ENCODE measurements at places on chromosomes 5 and 9.

DNA sequence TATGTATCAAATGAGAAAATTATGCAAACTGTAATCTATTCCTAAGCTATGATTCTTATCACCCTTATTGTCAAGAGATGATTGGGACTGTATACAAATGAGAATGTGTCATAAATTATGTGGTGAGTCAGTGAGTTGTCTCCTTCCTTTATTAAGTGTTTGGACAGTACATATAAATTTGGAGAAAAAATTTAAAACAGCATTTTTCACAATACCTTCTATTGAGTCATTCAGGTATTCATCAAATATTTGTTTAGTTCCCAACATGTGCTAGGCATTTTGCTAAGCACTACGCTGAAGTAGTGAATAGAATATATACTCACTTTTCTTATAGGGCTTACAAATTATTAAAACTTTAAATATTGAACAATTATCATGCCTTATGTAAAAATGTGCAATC is 36.3 kb upstream of the PTPRD start:
- DNase-seq, result no peak

DNA sequence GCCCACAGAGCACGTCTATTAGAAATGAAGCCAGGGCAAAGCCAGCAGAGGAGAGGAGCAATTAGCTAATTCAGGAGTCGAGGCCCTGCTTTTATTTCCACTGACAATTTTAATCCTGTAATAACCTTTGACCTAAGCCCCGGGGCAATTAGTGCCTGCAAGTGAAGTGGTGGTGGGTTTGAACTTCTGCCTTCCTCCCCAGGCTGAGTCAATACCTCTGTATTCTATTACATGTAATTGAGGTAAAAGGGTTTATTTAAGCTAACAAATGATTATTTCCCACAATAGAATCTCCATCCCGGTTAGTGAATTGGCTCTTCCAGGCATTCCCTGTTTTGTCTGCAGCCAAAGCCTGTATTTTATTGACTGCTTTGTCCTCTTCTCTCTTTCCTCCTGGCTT is 49.9 kb downstream of the FGF18 start:
- no peak for DNase-seq

DNA sequence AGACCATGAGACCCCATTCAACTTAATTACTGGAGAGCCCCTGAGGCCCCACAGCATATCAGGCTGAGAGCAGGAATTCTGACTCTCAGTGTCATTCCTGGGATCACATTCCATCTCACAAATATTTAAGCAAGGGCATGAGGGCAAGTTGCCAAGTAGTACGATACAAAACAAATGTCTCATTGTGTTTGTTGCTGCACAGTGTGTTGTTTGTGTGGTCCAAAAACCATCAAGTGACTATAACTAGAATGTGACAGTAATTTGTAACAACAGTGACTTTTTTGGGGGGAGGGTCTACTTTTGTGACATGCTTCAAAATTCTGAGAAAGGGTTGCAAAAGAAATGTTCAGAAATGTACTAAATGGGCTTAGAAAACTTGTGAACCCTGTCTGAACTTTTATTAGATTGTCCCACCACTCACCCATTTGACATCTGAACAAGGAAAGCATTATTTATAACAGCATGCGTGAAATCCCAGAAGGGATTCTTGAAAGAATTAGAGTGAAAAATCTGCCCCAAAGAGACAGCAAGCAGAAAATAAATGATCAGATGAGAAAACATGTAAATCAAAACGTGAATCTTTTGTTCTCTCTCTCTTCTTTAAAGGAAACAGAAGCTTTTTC is 347.0 kb downstream of the NTRK2 start:
- DNase-seq, result no peak

DNA sequence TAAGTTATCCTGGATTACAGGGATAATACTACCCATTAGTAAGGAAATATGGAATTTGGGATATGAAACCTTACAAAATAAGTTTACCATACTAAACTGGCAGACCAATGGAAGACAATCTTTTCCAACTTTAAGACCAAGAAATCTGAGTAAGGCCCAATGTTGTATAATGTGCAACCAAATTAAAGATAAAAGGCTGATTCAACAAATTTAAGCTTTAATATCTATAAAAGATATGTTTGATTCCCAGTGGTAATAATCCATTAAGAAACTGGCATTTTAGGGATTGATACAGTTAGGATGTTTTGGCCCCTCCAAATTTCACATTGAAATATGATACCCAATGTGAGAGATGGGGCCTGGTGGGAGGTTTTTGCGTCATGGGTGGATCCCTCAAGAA is 66.6 kb downstream of the DROSHA start:
- DNase-seq, result no peak

- no peak for DNase-seq
These were observed 108.6 kb downstream of the ACER2 start for GRCh38 chr9:19517202-19517942.

DNA sequence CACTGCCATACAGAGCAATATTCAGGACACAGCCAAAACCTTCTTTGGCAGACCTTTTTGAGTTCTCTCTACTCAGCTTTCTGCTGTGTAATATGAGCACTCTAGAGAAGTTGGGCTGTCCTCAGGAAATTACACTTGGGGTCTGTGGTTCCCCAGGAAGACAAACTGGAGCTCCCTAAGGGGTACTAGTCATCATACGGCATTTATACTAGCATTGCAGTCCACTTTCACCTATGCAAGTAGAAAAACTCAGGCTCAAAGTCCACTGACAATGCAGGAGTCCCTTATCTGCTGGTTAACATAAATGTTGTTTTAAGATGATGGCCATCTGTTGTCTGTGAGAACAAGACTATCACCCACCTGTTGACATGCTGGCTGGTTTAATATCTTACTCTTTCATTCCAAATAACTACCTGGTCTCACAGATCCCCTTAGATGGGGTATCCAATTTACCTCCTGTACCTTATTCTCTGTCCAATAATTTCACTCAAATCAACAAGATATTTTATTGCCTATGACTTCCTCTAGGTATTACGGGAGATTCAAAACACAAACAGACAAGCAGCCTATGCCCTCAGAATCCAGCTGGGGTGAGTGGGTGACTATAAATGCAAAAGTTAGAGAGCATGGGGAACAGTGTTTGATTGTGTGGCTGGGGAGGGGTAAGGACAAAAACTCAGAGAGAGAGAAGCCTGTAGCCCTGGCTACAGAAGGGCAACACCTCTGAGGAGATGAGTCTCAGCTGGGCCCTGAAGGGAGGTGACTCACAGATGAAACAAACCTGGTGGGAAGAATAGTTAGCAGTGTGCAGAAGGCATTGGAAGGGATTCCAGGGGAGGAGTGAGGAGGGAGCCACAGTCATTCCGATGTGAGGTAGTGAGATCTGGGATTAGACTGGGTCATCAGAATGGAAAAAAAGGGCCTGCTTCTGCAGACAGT is 10.2 kb downstream of the DOCK8 start:
- no peak for DNase-seq

GRCh38 chr5:128007939-128008338 is 75.6 kb upstream of the SLC12A2 start:
- DNase-seq, result no peak

DNA sequence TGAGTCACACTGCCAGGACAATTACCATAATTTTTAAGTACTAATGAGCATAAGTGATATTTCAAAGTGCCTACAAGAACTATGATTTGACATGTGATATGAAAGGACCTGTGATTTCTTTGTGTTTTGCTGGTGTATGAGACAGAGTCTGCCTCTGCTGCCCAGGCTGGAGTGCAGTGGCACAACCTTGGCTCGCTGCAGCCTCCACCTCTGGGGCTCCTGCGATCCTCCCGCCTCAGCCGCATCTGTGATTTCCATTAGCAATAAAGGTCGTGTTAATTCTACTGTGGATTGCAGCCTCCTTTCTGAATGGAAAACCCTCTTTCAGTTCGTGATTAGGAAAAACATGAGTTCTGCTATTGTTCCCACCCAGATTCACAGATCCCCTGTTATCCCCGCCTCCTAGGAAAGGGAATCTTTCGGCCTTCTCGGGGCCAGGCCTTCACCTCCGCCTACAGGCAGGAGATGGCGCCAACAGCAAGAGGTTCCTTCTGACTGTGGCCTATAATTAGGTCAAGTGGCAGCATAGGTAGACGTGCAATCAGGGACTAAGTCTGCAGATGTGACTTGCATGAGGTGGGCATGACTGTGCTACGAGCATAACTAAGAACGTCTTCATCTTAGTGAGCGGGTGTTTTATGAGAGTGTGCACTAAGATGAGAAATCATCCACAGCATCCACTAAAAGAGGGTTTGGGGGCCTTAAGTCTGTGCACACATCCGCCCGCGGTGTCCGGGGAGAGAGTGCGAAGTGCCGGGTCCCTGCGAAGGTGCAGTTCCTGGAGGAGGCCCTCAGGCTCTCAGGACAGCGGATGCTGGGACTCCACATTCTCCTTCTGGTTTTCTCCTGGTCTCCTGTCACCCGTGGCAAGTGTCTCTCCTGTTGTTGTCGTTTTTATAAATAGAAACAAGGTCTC is 23.1 kb downstream of the TRIM7 start:
- no peak for DNase-seq

DNA sequence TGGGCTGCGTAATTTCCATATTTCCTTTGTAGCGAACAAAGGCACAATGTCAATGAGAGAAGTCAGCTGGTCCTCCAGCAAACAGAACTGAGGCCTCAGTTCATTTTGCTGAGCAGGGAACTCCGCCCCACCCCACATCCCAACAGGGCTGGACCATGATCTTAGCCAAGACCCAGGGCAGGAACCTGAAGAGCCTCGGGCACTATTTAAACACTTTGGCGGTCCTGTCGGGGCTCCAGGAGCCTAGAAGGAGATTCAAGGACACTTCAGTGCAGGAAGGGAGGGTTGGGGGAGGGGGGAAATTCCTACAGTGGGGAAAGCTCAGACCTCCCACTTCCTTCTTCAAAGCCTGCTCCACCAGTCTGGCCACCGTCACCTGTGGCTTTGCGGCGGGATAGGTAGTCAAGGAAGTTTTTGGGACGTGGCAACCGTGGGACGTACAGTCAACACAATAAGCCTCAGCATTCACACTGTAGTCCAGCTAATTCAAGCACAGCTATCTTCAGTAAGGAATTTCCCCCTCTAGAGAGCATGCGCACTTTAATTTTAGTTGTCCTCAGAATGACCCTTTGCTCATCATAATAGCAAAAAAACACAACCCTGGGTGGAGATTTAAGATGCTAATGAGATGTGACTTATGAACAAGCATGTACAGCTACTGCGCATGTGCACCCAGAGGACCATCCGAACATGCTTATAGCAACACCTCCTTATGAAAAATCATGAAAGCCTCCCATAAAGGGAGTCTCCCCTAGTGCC is 30.9 kb downstream of the S1PR3 start:
- DNase-seq, result no peak

DNA sequence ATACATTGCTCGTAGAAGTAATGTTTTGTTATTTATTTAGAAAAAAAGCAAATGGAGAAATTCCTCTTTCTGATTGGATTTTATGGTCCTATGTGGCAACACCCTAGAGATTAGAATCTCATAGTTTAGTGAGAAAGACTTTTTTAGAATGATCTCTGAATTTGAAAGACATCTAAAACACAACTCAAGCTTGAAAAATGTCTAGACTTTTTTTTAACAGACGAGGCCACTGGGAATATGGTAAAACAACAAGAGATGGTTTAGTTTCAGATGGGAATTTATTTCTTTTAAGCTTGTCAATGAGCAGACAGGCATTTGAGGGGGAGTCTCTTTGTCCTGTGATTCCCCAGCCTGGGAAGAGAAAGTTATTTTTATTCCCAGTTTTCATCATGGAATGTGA is 122.1 kb downstream of the NTRK2 start:
- DNase-seq, result no peak

GRCh38 chr9:128611600-128612394 is 44.9 kb downstream of the DYNC2I2 start:
- DNase-seq, result no peak

DNA sequence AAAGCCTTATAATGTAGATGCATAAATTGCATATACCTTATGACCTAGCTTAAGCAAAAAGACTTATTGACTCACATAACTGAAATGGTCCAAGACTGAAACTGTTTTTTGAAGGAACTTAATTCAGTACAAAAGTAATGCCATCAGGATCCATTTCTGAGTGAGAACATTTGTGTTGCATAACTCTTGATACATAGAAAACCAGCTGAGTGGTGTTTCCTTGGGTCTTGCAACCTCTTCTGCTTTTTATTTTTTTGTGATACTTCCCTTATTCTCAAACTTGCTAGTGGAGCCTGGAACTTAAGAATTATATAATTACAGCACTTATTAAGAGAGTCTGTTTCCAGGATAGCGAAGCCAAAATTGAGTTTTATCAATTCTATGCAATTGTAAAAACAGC is 272.0 kb downstream of the MAN2A1 start:
- no peak for DNase-seq

DNA sequence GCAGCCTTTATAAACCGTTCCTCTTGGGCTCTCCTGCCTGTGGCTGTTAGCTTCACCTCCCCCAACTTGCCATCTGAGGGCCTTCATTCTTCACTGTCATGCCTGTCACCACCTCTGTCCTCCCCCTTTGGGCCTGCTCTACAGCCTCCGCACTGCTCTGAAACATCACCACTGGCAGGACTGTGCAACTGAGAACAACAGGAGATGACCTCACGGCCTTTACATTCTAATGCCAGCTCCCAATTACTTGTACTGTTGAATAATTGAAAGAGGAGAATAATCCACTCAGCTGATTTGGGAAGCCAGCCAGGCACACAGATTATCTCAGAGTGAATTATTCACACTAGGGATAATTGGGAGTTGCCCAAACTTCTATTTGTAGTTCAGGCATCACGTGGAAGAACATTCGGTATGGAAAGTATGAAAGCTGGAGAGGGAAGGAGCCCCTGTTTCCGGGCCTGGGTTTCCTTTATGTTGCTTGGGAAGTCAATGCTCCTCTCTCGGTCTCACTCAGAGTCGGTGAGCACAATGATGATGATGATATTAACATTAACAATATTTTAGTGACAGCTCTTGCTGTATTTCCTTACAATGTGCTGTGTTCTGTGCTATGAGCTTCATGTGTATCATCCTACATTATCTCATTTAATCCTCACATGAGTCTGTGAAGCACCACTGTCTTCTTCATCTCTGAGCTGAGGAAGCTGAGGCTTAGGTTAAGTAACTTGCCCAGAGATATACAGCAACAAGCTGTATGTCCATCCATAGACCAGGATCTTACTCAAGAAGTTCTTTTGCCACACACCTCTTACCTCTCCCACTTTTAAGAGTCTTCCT is 99.3 kb upstream of the LRRTM2 start:
- no peak for DNase-seq

GRCh38 chr5:122077366-122078115 is 518 bp downstream of the LOX start:
- DNase-seq, result peak; percentile 24

DNA sequence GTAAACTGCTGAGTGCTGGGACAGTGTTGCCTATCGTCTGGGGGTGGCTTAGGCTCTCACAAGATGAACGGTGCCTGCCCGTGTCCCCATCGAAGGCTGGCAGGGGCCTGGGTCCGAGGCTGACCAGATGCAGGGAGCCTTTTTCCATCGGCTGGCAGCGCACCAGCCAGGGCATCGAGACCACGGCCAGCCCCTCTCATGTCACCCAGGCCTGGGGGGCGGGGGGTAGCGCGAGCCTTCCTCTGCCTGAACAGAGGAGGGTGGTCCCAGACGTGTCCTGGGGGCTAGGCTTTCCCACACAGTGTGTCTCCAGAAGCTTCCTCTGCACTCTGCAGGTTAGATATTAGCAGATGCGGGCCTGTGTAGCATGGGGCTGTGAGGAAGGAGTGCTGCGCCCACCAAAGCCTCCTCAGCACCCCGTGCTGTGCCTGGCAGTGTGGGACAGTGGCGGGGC is 17.3 kb downstream of the FGD3 start:
- DNase-seq, result no peak

- no peak for DNase-seq
These were observed 23.2 kb downstream of the PRDM6 start for GRCh38 chr5:123112196-123112595.

All from NCI-H1105 (cell line).